ENCODE measurements at places on chromosomes 16 and 17.

GRCh38 chr17:2034157-2034556 lies 4.2 kb downstream of the DPH1 start:
- no peak for DNase-seq

GRCh38 chr17:17207998-17208397 lies 1.9 kb upstream of the PLD6 start:
- DNase-seq: no peak

- no peak for DNase-seq
Observed at GRCh38 chr16:67277294-67277998, 1.9 kb upstream of the PLEKHG4 start.

DNA sequence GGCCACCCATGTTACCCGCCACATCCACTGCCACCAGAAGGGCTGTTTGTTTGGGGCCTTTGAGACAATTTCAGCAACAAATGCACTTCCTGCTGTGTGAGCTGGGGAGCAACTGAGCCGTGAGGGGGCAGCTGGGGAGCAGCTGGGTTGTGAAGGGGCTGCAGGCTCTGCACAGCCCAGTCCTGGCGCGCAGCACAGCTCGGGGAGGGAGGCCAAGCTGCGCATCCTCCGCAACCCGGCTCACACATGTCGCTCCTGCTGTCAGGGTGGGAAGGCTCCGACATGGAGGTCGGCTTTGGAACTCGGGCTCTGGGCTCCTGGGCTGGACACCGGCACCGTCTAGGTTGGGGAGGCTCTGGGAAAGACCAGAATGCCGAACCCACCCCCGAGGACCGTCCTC lies 53.6 kb downstream of the CBFA2T3 start:
- no peak for DNase-seq

- no peak for DNase-seq
Observed at GRCh38 chr17:80861892-80862291, 129.7 kb upstream of the CHMP6 start.

GRCh38 chr17:75614006-75614405 lies 19.2 kb upstream of the SMIM5 start:
- no peak for DNase-seq

- no peak for DNase-seq
Observed at GRCh38 chr17:35218915-35219314, 24.0 kb upstream of the SLFN5 start.

- DNase-seq: no peak
Observed at GRCh38 chr16:79902351-79902750, 301.8 kb upstream of the MAF start.

DNA sequence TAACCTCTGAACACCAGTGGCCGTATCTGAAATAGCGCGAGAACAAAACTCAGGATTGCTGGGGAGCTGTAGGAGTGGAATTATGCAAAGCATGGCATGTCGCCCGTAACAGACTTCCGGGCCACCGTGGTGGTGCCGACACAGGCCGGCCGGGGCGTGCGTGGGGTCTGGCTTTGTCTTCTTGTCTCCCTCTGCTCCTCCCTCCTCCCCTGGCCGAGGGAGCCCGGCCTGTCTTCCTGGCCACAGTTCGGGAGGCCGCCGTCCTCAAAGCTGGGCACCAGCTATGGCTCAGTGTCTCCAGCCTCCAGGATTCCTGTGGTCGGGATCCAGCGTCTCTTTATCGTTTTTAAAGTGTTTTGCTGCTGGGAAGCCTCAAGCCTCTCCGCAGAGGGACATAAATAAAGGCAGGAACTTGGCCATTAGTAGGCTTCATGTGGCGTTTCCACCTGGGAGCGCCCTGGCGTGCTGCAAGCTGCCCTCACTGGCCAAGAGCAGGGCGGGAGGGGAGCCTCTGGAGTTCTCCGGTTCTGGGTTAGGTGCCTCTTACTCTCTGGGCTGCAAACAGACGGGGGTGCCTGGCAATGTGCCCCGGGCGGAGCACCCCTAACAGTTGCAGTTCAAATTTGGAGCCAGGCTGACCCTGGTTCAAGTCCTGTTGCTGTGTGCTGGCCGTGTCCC lies 22.0 kb upstream of the NPTX1 start:
- DNase-seq: no peak

DNA sequence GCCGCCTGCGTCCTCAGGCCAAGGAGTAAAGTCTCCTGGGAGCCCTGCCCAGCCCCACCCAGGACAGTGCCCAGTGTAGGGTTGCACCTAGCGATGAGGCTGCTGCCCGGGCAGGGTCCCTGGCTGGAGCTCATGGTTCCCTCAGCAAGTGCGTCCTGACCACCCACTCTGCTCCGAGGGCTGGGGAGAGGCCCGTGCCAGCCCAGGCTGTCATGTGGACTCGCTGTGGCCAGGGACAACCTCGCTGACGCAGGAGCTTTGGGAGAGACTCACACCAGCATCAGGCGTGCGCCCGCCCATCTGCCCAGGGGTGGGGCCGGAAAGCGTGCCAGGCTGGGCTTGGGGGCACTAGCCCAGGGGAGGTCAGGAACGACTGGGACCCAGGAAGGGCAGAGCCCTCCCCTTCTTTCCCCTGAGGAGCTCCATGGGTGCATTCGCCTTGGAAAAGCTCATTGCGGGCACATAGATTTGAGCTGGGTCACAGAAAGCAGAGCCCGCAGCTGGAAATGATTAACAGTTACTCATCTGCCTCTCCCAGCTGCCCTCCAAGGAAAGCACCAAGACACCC lies 19.7 kb downstream of the DPEP1 start:
- no peak for DNase-seq

DNA sequence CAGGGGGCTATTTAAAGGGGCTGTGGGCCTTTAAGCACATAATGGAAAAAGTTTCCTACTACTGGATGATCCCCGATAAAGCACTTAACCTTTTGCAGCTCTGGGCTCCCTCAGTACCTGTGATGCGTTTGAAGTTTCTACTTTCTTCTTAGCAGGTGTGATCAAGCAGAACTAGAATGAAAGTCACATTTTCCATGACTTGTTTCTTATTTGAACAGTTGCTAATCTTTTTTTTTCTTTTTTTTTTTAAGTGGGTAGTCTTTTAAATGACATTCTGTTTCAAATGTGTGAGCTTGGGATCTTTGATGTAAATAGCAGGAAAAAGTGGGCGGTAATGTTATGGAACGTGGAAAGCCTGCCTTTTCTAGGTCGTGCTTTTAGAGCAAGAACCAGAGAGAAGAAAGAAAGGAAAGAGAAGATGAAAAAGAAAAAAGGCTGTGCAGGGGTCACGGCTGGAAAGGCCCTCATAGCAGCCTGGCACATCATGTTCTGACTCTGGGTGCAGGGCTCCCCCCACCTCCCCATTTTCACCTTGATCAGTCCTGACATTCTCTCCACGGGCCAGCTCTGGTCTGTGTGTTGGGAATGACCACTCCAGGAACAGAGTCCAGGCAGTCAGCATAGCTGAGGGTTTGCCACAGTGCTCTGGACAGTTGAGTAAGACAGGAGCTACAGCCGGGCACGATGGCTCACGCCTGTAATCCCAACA lies 150.6 kb downstream of the CLEC16A start:
- DNase-seq: no peak

DNA sequence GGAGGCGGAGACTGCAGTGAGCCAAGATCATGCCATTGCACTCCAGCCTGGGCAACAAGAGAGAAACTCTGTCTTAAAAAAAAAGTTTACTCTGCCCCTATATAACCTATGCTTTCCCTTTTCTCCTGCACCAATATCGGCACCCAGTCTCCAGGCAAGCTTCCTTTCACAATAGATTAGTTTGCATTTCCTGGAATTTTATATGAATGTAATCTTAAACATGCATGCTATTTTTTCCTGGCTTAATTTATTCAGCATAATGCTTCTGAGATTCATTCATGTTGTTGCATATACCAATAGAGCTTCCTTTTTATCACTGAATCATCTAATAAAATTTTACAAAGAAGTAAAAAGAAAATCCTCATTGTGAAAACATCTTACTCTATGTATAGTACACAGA lies 59.4 kb downstream of the USP32 start:
- no peak for DNase-seq

- DNase-seq: no peak
Observed at GRCh38 chr16:50173316-50173715, 20.2 kb downstream of the TENT4B start.

- DNase-seq: no peak
Observed at GRCh38 chr17:27269201-27269600, 24.7 kb upstream of the WSB1 start.

DNA sequence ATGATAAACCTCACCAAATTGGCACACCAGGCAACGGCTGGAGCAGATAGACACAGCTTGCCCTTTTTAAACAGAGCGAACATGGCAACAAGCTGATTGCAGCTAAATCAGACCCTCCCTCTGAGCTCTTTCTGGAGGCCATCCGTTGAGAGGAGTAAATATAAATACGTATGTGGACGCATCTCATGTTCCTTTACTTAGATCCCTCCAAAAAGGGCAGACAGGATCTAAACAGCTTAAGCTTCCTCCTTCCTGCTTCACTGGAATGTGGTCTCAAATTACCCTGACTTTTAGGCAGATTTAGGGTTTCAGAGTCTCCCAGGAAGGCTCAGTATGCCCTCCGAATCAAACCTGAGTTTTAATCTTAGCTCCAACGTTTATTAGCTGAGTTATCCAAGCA lies 204.7 kb upstream of the GOT2 start:
- no peak for DNase-seq

GRCh38 chr16:9072806-9073341 lies 18.6 kb upstream of the HAPSTR1 start:
- DNase-seq: no peak
